ENCODE measurements at places on chromosomes 16 and 17. TPM values are rescaled to one million over a fixed set of nuclear protein-coding genes. Genes with fewer than 3 reads are reported as not detected.

DNA sequence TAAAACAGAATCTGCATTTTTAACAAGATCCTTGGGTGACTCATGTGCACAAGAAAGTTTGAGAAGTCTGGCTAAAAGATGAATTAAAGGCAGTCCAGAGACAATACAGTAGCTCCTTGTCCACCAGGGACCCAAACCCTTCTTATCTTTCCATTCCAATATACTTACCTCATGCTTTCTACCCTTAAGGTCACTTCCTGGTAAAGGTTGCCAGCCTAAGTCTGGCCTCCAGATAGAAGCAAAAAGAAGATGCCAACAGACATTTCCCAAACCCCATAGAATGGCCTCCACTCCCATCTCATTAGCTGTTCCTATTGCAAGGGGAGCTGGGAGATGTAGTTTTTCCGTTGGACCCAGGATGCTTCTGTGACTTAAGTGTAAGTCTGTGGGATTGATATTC lies 101.4 kb upstream of the XYLT1 start:
- H3K27me3 ChIP-seq = no peaks in the 10 kb centered on the region
- H3K36me3 ChIP-seq = no peaks in the 10 kb centered on the region
- no peak overlapping the region for H3K27ac ChIP-seq
- H3K4me1 ChIP-seq = no peaks in the 10 kb centered on the region

DNA sequence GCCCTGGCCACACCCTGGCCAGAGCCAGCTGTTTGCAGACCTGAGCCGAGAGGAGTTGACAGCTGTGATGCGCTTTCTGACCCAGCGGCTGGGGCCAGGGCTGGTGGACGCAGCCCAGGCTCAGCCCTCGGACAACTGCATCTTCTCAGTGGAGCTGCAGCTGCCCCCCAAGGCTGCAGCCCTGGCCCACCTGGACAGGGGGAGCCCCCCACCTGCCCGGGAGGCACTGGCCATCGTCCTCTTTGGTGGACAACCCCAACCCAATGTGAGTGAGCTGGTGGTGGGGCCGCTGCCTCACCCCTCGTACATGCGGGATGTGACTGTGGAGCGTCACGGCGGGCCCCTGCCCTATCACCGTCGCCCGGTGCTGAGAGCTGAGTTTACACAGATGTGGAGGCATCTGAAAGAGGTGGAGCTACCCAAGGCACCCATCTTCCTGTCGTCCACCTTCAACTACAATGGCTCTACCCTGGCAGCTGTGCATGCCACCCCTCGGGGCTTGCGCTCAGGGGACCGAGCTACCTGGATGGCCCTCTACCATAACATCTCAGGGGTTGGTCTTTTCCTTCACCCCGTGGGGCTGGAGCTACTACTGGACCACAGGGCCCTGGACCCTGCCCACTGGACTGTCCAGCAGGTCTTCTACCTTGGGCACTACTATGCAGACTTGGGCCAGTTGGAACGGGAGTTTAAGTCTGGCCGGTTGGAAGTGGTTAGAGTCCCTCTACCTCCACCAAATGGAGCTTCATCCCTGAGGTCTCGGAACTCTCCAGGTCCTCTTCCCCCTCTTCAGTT lies 578 bp downstream of the AOC2 start:
- peaks cover 10% of the 10 kb centered on the region for H3K36me3 ChIP-seq
- no peaks in the 10 kb centered on the region for H3K4me1 ChIP-seq
- no peaks in the 10 kb centered on the region for H3K27me3 ChIP-seq
- H3K4me3 ChIP-seq = no peak overlapping the region
- no peak for DNase-seq
- H3K27ac ChIP-seq = no peak overlapping the region

GRCh38 chr17:50844117-50844700 lies 8.8 kb downstream of the WFIKKN2 start:
- H3K4me3 ChIP-seq = no peak overlapping the region
- no peaks in the 10 kb centered on the region for H3K27me3 ChIP-seq
- no peaks in the 10 kb centered on the region for H3K4me1 ChIP-seq
- H3K36me3 ChIP-seq = no peaks in the 10 kb centered on the region
- H3K27ac ChIP-seq = no peak overlapping the region
- DNase-seq = no peak

Gene IRX6
- not detected for total RNA-seq

DNA sequence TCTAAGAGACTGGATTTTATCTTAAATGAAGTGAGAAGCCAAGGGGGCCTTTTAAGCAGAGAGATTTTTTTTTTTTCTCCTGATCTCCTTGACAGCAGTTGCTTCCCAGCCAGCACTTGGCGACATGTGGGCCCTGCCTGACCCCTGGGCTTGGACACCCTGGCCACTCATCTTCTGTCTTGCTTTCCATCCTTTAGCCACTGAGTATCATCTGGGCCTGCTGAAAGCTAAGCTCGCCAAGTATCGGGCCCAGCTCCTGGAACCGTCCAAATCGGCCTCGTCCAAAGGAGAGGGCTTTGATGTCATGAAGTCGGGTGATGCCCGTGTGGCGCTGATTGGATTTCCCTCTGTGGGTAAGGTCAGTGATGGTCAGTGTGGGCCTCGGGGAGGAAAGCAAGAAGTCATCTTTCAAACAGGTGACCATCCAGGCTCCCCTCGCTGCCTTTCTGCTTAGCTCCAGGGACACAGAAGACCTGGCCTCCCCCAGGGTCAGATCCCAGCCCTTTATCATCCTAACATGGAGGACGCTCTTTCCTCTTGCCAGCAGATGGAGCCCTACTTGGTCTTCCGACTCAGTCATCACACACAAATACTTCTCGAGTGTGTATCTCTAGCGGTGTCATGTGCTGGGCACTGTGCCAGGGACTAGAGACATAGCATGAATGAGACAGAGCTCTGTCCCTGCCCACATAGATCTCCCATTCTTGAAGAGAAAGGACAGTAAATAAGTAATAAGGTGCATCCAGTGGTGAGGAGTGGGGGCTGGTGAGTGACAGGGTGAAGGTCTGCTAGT lies 6.1 kb downstream of the DRG2 start:
- DNase-seq = no peak
- H3K4me1 ChIP-seq = no peaks in the 10 kb centered on the region
- no peaks in the 10 kb centered on the region for H3K27me3 ChIP-seq
- no peak overlapping the region for H3K27ac ChIP-seq

Gene DNAAF1
- total RNA-seq = not detected

- H3K36me3 ChIP-seq = no peaks in the 10 kb centered on the region
- H3K4me1 ChIP-seq = peaks cover 34% of the 10 kb centered on the region
- H3K4me3 ChIP-seq = no peak overlapping the region
- peak; percentile 65 for DNase-seq
- H3K27me3 ChIP-seq = no peaks in the 10 kb centered on the region
Measured at GRCh38 chr17:79026376-79027273, 2.7 kb downstream of the C1QTNF1 start.

GRCh38 chr16:28210979-28211588 lies 681 bp downstream of the XPO6 start:
- no peaks in the 10 kb centered on the region for H3K4me1 ChIP-seq
- H3K36me3 ChIP-seq = no peaks in the 10 kb centered on the region
- peak overlapping the region; percentile 78 for H3K4me3 ChIP-seq
- H3K27ac ChIP-seq = peak overlapping the region; percentile 85
- no peaks in the 10 kb centered on the region for H3K27me3 ChIP-seq

- no peaks in the 10 kb centered on the region for H3K36me3 ChIP-seq
- no peak overlapping the region for H3K4me3 ChIP-seq
- no peak overlapping the region for H3K27ac ChIP-seq
- DNase-seq = no peak
Measured at GRCh38 chr17:59277031-59277430, 54.4 kb upstream of the YPEL2 start.

Gene IGF2BP1
- 0.96 TPM for total RNA-seq

DNA sequence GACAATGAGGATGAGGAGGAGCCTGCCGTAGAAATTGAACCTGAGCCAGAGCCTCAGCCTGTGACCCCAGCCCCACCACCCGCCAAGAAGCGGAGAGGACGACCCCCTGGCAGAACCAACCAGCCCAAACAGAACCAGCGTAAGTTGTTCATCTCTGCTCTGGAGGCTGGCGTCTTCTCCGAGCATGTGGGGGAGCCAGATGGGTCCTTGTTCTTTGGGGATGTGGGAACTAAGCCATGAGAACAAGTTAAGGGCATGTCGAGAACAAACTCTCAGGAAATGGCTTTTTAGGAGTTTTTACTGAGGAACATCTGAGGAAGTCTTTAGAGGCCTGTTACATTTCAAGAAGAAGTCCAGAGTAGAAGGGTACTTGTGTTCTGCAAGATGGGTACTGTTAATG lies 8.2 kb upstream of the CARMIL2 start:
- DNase-seq = no peak
- H3K4me1 ChIP-seq = no peaks in the 10 kb centered on the region
- no peak overlapping the region for H3K27ac ChIP-seq
- peaks cover 8% of the 10 kb centered on the region for H3K36me3 ChIP-seq

DNA sequence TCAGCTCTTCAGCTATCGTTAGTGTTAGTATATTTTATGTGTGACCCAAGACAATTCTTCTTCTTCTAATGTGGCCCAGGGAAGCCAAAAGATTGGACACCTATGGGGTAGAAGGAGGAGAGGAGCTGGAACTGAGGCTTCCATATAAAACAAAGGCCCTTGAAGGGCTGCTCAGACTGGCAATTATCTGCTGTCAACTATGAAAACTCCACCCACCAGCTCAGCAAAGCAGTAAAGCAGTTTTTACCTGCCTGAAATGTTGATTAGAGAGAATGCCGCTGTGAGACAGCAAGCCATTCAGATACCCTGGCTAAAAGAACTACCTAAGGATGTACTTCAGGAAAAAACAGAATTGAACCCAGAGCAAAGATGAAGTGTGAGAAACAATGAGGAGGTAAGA lies 45.9 kb upstream of the GNAO1 start:
- no peak overlapping the region for H3K4me3 ChIP-seq
- DNase-seq = no peak
- no peak overlapping the region for H3K27ac ChIP-seq
- no peaks in the 10 kb centered on the region for H3K4me1 ChIP-seq
- H3K36me3 ChIP-seq = no peaks in the 10 kb centered on the region

Gene TBC1D3
- not detected for total RNA-seq

Gene MAPT
- 0.37 TPM for total RNA-seq

DNA sequence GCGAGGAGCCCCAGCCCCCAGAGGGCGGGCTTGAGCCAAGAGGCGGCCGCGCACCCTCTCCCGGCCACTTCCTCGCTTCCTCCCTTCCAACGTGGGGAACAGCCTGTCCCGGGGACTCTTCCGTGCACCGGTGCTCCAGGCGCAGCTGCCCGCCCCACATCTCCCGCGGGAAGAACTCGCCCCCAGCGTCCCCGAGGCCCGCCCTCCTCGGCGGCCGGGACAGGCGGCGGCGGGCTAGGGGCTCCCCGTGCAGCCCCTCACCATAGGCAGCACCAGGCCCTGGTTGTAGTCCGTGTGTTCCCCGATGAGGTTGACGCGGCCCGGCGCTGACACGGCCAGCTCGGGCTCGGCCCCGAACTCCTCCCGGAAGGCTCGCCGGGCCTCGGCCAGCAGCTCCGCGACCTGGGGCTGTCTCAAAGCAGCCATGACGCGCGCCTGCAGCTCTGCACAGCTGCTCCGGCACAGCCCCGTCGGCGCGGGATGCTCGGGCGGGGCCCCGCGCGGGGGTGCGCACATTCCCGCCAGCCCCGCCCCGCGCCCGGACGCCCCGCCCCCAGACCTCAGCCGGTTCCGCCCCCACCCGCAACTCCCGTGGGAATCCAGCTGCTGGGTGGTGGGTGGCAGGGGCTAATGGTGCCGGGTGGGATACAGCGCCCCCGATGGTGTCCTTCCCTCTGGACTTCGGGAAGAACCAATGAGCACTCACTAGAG lies at the start of gene GALK1:
GALK1 (minus strand) TSS at position 482 of the 711 bp plus-strand sequence; CDS start at position 426, 56 bp downstream.
- peak within 1 kb of the TSS; percentile 75 for H3K27ac ChIP-seq
- H3K36me3 ChIP-seq = no peaks in the 10 kb centered on the region
- no peaks in the 10 kb centered on the region for H3K27me3 ChIP-seq

Gene MYLK3
- 0.58 TPM for total RNA-seq

Gene RNF135
- total RNA-seq = 18.6 TPM

GRCh38 chr16:2857451-2858244 lies at the start of gene PRSS22:
TSS of gene PRSS22 (minus strand) at chr16:2858170. CDS start at chr16:2858104, 66 bp downstream.
- peak within 1 kb of the TSS; percentile 58 for H3K27ac ChIP-seq
- peaks cover 9% of the 10 kb centered on the region for H3K27me3 ChIP-seq
- H3K36me3 ChIP-seq = no peaks in the 10 kb centered on the region
- H3K4me1 ChIP-seq = no peaks in the 10 kb centered on the region

Gene MBTD1
- total RNA-seq = 14.9 TPM

- H3K27me3 ChIP-seq = no peaks in the 10 kb centered on the region
- DNase-seq = no peak
- H3K36me3 ChIP-seq = no peaks in the 10 kb centered on the region
- peak overlapping the region; percentile 23 for H3K27ac ChIP-seq
- no peaks in the 10 kb centered on the region for H3K4me1 ChIP-seq
Measured at GRCh38 chr17:46264456-46265198, 30.3 kb upstream of the LRRC37A start.

Gene VAT1
- total RNA-seq = 33.2 TPM

GRCh38 chr17:33871720-33872540 lies 383.2 kb upstream of the CCL2 start:
- no peaks in the 10 kb centered on the region for H3K27me3 ChIP-seq
- no peak for DNase-seq
- H3K4me3 ChIP-seq = no peak overlapping the region
- H3K36me3 ChIP-seq = no peaks in the 10 kb centered on the region
- no peaks in the 10 kb centered on the region for H3K4me1 ChIP-seq

Gene SOST
- total RNA-seq = not detected

DNA sequence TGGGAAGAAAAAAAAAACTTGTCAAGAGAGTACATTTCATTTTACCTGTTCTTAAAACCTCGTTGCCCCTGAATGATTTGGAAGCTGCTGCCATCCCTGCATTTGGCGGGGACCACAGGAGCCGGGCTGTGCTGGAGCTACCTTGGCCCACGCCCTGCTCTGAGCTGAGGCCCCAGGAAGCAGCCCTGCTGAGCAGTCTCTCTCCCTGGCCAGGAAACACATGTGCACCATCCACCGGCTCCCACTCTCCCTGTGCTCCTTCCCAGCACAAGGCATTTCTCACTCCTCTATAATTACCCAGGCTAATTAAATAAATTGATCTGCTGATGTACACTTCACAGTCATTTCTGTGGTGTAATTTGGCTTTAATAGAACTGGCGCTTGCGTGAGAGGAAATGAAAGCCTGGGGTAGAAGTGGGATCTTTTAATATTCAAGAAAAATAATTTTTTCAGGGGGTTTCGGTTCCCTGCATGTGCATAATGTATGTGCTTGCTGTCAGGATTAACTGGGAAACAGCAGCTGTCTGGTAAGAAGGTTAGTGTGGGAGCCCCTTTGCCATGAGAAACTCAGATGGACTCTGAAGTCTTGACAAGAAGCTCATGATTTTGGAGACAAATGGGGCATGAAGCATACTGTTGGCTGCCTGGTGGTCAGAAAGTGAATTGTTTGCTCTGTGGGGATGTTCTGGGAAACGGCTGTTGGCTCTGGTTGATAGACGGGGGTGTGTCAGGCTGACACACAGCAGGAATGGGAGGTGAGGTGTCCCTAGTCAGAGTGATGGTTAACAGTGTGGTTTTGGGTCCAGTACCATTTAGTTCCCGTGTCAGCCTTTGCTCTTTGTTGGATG lies 252.3 kb upstream of the EEF2KMT start:
- DNase-seq = no peak
- no peaks in the 10 kb centered on the region for H3K36me3 ChIP-seq
- no peak overlapping the region for H3K27ac ChIP-seq
- H3K4me1 ChIP-seq = no peaks in the 10 kb centered on the region
